ENCODE measurements at places on chromosomes 3 and 15.

DNA sequence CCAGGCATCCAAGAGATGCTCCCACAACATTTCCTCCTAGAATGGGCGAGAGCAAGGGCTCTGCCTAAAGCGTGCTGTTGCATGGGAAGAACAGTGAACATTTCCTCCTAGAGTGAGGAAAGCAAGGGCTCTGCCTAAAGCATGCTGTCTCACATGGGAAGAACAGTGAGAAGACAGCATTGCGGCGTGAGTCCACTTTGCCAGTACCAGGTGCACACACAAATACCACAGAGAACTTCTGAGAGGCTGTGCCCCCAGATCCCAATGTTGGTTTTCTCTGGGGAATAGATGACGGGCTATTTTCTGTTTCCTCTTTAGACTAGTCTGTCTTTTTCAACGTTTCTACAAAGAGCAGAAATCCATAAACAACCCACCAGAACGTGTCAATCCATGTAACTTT is 142.9 kb downstream of the LRRK1 start:
- DNase-seq, result no peak

DNA sequence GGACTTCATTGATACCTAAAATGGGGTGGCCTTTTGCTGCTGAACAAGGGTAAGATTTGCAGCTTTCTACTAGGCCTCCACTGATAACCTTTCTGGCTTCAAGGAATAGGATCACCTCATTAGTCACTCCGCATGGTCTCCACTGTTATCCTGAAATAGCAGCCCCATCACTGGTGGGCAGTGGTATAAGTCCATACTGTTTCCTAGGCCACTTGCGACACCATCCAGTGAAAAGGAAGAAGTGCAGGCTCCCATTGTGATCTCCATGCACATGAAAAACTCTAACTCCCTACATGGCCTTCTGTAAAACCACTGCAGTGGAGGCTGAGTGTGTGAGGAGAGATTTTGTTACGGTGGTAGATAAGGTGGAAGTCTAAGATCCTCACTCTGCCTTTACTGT is 1455.9 kb downstream of the SI start:
- no peak for DNase-seq

- peak; percentile 34 for DNase-seq
These were observed 500 bp downstream of the PARP6 start for GRCh38 chr15:72271895-72272212.

DNA sequence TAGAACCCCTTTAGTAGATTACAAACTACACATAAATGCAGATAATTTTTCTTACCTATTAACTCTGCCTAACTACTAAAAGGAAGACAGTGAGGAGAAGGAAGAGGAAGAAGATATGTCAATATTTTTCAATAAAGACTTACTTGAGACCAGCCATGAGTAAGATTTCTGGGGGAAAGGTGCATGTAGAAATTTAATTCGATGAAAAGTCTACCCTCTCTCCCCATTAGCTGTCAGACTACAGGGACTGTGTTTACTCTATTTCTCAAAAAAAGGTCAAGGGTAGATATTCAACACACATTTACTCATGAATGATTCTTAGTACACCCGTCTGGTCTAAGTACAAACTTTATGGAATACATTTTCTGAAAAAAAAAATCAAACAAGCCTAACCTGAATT is 6.8 kb downstream of the TSPAN3 start:
- DNase-seq, result no peak

DNA sequence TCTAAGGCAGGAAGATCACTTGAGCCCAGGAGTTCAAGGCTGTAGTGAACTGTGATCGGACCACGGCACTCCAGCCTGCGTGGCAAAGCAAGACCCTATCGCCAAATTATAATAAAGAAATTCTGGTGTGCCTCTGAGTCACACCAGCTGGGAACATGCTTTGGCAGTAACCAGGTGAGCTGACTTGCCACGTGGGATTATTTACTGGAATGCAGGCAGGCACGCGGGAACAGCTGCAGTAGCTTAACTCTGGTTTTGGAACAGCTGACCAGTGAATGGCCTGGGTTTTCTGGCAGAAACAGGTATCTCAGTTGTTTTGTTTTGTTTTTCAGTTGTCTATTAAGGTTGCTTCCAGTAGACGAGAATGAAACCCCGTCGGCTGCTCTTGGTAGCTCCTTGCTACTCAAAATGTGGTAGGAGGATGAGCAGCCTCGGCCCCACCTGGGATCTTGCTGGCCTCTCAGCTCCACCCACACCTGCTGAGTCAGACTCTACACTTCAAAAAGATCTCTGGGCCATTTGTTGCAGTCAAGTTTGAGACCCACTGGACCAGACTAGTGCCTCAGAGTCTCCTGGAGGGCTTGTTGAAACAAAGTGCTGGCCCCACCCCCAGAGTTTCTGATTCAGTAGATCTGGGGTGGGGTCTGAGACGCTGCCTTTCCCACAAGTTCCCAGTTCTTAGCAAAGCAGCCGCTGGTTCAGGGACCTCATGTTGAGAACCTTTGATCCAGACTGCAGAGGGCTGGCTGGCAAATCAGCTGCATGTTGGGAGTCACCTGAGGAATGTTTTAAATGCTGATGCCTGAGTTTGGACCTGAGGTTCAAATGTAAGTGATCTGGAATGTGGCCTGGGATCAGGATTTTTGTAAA is 26.6 kb downstream of the IDH2 start:
- DNase-seq, result peak; percentile 63

GRCh38 chr15:80449825-80450224 is 45.6 kb downstream of the ARNT2 start:
- no peak for DNase-seq

DNA sequence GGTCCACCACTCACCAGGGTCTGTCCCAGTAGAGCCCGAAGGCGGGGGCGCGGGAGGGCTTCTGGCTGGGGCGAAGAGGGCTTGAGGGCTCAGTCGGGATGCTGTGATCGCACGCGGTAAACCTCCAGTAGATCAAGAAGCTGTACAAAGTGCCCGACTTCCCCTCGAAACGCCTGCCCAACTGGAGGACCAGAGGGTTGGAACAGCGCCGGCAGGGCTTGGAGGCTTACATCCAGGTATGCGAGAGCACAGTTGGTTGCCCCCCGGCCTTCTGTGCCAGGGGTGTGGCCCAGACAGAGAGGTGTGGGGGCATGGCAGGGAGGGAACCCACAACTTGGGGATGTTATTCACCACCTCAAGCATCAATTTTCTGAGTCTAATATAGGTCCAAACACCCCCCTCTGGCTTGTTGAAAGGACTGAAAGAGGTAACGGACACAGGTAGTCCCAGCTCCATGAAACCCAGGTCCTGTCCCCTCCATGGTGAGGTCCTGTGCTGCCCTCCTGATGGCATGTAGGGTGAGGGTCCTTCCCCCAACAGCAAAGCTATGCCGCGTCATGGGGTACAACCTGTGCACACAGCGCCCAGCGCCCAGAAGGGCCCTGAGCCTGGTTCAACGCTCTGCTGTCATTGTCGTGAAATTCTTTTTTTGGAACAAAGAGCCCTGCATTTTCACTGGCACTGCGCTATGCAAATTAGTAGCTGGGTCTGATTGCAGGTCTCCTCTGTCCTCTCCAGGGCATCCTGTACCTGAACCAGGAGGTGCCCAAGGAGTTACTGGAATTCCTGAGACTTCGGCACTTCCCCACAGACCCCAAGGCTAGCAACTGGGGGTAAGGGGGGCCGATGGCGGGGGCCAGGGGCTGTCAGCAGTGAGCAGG is 1.2 kb downstream of the SNX22 start:
- peak; percentile 19 for DNase-seq

DNA sequence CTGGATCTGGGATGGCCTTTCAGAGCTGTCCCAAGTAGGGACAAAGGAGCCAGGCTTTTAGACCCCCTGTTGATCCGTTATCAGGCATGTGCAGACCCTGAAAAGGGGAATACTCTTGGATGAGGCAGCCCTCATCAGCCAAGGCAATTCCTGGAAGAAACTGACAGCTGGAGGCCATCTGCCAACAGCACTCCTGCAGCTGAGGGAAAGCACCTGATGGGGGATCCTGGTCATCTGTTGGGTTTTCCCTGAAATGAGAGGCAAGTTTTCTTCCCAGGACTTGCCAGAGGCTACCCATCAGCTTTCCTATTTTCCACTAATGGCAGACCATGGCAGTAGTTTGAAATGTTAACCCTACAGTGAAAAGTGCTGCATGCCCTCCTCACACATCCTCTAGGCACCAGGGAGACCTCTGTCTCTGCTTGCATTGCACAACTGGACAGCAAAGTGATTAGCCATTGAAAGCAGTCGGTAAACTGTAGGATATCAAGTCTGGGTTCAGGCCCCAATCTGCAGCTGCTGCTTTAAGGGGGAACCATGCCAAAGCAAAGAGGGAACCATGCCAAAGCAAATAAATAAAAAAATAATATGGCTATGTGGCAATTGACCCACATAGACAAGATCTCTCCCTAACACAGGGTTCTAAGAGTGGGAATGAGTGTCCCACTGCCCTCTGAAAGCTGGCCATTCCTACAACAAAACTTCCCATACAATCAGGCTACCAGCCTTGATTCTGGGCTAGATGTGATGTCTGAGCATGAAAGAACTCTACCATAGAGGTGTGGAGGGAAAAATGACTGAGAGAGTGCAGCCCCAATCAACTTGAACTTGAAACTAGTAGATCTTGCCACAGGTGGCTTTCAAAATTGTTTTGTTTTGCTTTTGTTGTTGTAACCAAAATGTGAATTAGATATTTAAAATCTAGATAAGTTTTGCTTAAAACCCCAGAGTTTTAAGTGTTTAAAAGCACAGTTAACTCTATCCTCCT is 232.0 kb upstream of the STT3B start:
- no peak for DNase-seq

GRCh38 chr15:47415539-47415971 is 301.8 kb upstream of the SEMA6D start:
- DNase-seq, result no peak

DNA sequence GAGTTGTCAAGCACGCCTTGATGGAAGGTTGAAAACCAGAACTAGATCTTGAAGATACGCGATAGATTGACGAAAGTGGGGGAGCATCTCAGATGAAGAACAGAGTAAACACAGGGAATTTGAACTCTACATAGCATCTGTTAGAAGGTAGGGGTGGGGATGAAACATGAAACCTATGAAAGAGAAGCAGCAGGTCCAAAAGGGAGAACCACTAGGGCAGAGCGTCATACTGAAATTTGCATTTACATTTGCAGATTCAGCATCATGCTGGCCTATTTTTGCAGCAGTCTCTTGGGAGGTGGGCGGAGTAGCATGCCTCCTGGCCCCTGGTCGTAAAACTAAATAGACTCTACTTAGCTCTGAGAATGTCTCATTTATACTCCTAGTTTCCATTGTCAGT is 46.1 kb upstream of the RASGRP1 start:
- peak; percentile 68 for DNase-seq

- DNase-seq, result no peak
These were observed 119.4 kb downstream of the DLG1 start for GRCh38 chr3:197178998-197179397.

DNA sequence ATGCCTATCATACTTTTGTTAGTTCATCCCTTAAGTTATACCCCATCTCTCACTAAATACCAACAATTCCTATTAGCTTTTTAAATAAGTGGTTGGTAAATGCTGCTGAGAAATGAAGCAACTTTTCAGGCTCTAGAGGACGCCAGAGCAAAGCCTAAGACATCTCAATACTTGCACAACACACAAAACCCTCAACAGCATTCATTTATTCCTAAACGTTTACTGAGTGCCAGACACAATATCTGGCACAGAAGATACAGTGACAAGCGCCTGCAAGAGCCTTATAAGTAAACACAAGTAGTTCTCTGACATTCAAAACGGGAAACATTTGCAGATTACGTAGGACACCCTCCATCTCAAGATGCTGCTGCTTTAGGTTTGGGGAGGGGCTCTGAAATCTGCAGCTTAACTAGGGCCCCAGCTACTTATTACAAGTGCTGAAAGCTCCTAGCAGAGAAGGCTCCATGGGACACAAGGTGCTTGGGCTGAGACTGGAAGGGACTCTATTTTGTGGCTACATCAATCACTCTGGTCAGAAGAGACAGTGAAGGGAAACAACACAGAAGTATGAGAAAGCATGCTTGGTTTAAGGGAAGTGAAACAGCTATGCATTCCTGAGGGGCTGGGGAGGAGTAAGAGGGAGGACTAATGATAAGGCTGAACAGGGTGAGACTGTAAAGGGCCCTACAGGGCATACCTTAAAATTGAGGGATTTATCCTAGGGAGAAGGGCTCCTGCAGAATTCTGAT is 311.3 kb downstream of the PLCL2 start:
- no peak for DNase-seq

GRCh38 chr3:151871639-151872468 is 1.6 kb upstream of the SUCNR1 start:
- DNase-seq, result no peak

DNA sequence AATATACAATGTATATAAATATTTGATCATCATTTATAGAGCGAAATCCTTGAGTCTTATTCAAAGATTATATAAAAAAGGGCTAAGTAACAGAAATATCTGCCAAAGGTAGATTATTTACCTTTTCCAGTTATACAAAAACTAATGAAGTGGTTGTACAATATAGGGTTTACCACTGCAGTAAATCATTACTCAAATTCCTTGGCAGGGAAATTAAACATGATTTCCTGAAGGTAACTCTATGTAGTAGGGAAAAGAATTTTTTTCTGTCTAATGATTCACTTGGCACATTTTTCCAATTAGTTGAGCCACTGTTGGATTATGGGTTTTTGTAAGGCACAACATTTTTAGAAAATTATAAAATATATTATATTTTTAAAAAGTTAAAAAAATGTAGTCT is 129.6 kb downstream of the NR2F2 start:
- DNase-seq, result no peak

DNA sequence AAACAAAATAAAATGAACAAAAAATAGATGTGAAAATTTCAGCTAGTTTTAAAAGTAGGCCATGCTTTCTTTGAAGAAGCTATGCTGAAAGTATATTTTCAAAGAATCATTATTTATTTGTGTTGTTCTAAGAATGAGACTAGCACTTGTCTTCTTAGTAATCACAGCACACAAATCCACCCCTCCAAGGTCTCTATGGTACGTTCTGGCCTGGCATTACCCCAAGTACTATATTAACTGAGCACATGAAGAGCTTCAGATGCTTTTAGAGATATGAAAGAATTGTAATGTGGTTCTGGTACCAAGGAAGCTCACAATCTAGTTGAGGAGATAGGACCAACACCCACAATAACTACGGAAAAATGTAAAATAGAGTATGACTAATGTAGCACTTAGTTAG is 416.5 kb downstream of the PLCL2 start:
- DNase-seq, result no peak

DNA sequence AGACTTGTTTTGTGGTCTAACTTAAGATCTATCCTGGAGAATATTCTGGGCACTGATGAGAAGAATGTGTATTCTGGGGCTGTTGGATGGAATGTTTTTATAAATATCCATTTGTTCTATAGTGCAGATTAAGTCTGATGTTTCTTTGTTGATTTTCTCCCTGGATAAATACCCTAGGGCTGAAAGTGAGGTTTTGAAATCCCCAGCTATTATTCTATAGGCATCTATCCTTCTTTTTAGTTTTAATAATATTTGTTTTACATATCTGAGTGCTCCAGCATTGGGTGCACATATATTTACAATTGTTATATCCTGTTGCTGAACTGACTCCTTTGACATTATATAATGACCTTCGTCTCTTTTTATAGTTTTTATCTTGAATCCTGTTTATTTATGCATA is 42.9 kb downstream of the GALK2 start:
- DNase-seq, result no peak

- DNase-seq, result no peak
These were observed 157.8 kb downstream of the IL1RAP start for GRCh38 chr3:190671658-190672057.

- DNase-seq, result no peak
These were observed 60.7 kb downstream of the SLC24A1 start for GRCh38 chr15:65682404-65682911.

All from activated CD4-positive, alpha-beta T cell treated with anti-CD3 and anti-CD28 coated beads, Interleukin-2, amount 50 U/mL, for 48 hours (primary cell).